Hypothalamus (tissue), 51 donors: ENCODE measurements at places on chromosomes 3 and 15.

GRCh38 chr3:192161661-192162060, 565.7 kb downstream of the FGF12 start:
- no peak for DNase-seq

GRCh38 chr3:188948281-188948996, 223.3 kb upstream of the TPRG1 start:
- DNase-seq: peak; percentile 17

- DNase-seq: no peak
Measured at GRCh38 chr3:48612309-48612708, 2.9 kb upstream of the UQCRC1 start.

- DNase-seq: no peak
Measured at GRCh38 chr3:12990781-12991480, 82.3 kb downstream of the IQSEC1 start.

- DNase-seq: no peak
Measured at GRCh38 chr3:114557791-114558190, 264.0 kb downstream of the TIGIT start.

GRCh38 chr3:79521221-79521848, 246.5 kb downstream of the ROBO1 start:
- DNase-seq: no peak

DNA sequence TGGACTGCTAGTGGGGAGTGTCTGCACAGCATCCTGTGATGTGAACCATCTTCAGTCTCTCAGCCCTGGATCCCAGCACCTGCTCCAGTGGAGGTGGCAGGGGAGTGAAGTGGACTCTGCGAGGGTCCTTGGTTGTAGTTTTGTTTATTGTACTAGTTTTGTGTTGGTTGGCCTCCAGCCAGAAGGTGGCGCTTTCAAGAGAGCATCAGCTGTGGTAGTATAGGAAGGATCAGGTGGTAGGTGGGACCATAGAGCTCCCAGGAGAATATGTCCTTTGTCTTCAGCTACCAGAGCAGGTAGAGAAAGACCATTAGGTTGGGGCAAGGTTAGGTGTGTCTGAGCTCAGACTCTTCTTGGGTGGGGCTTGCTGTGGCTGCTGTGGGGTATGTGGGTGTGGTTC, 20.9 kb downstream of the NEK11 start:
- no peak for DNase-seq

GRCh38 chr3:46856576-46857471, 6.4 kb downstream of the MYL3 start:
- no peak for DNase-seq

DNA sequence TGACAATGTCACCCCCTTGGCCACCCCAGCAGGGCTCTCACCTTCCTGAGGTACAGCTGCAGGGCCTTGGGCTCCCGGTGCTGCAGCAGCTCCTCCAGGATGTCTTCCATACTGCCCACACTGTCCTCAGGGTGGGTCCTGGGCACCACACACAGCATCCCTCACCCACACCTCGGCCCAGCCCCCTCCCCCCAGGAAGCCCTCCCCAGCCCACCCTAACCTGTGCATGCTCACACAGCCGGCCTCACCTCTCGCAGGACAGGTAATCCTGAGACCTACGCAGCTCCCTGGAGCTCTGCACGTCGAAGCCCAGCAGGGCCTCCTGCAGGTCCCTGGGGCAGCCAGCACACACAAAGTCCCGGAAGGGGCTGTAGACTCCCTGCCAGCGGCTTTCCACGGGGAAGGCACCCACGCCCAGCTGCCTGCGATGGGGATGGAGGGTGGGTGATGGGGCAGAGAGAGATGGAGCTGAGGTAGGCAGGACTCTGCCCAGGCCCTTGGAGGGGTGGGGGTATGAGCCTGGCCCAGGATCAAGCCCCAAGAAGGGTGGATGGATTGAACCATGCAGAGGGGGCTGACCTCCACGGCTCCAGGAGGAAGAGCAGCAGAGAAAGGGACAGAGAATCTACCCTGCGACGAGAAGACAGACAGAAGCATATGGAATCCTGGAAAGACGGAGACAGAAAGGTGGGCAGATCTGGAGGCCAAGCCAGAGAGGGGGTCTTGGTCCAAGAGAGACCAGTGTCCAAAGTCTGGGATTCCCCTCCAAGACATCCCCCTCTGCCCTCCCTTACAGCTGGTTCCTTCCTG, 16.7 kb downstream of the ALS2CL start:
- no peak for DNase-seq

DNA sequence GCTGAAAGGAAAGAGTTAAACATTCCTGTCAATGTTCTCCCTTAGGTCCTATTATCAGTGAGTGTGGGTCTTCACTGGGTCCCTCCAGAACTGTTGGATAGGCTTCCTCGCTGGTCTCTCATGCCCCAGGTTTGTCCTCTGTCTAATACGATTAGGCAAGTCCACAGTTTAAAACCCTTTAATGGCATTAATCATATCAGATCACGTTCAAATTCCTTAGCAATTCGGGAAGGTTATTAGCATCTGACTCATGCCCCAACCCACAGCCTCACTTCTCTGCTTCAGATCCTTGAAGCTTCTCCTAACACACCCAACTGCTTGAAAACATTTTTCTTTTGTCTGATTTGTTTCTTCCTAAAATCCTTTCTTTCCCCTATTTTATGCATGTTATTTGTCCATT, 224.3 kb upstream of the ATP10A start:
- no peak for DNase-seq

DNA sequence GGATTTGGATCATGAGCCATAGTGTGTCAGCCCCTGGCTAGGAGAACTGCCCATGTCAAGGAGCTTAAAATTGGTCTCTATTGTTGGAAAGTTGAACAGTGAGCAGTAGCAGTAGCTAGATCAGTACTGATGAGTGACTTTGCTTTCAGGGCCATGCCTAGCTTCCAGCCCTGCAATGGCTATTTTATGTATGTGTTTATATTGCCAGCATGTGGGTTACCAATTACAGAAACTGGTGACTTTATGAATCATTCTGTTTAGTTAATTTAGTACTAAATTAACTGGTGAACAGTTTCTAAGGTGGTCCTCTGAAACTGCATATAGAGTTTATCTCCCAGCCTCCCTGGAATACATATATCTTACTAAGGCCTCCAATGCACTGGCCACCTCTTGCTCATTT, 908.1 kb upstream of the ALCAM start:
- DNase-seq: no peak

DNA sequence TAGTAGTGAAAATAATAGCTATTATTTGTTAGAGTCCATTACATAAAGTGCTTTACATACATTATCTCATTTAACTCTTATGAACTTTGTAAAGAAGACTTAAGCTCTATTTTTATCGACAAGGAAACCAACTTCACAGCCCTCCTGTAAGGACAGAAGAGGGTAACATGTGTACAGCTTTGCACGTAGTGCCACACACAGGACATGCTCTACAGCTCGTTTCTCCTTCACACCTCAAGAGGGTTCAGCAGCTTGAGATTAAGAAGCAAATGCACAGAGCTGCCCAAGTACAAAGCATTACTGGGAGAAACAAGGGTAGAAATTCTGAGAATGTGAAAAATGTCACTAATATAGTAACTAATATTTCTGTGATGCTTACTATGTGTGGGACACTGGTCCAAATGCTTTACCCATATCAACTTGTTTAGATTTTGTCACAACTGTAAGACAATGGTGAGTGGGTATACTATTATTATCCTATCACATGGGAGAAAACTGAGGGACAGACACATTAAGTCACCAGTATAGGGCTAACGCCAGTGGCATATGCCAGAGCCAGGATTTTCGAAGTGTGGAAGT, 327.8 kb downstream of the CTNNB1 start:
- no peak for DNase-seq

DNA sequence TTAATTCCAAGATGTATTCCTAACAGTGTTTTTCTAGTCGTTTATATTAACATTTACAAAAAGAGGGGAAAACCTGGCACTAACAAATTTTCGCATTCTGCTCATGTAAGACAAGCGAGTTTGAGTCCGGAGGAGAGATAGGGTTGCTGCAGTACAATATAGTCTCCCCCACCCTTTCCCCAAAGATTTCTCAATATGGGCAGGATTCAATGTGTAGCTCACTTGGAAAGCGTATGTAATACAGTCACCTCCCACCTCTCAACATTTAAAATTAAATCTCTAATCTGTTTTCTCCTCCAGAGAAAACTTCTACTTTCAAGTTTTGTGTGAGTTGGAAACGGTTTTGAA, 57.9 kb downstream of the CMSS1 start:
- no peak for DNase-seq

DNA sequence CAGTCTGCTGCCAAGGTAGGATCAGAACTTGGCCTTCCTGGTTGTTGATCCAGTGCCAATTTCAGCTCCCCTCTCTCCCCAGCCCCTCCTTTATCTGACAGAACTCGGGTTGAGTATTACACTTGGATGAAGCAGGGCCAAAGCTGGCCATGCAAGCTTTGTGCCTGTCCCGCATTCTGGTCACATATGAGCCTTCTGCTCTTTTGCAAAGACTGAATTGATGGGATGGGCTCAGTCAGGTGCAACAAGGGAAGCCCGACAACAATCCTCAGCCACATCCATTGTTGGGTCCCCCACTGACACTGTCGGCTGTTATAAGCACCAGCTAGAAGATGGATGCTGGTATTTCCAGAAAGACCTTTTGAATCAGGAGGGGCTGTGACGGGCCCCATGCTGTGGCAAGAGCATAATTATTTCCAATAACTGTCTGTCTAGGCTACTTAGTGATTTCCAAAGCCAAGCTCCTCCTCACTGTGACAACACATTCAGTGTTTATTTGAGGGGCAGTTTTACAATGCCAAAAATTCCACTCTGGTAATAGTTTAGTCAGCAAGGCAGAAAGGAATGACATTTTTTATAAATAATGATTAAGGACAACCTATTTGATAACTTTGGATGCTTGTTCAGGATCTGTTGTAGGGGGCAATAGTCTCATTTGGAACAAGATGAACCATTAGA, 146.8 kb upstream of the FRMD4B start:
- no peak for DNase-seq

DNA sequence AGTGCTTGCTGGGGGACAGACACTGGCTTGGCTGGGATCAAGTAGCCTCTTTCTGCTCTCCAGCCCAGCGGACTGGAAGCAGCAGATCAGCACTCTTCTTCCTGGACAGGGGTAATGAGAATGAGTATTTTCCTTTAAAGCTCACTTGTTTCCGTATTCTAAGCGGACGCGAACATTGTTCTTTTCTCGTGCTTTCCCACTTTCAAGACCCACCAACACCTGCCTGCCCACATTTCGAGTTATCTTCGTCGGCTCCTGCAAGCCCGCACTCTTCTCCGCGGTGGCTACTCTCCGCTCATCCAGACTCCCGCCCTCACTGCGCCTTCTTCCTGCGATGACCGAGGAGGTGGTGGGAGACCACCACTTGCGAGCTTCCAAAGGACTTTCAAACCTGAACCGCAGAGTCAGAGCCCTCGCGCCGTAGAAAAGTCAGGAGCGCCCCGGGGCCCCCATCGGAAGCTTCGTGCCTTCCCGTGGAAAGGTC, 1.6 kb upstream of the PPM1L start:
- peak; percentile 65 for DNase-seq

GRCh38 chr3:54733106-54734006, 194.5 kb downstream of the LRTM1 start:
- no peak for DNase-seq

DNA sequence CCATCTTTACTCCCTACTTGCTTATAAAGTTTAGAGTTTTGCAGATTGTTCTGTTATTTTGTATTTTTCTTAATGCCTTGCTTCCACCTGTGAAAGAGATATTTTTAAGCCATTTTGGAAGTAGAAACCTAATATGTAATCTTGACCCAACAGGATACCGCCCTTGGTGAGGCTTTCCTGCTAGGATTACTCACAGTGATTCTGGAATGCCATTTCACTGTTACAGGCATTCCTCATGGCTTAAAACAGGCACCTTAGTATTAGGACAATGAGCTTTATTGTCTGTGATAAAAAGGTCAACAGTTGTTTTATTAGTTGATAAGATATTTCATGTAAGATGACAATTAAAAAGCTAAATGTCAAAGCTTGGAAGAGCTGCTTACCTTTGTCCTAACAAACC, 58.2 kb downstream of the PHLDB2 start:
- DNase-seq: no peak

GRCh38 chr3:186162221-186162620, 53.3 kb upstream of the ETV5 start:
- no peak for DNase-seq

DNA sequence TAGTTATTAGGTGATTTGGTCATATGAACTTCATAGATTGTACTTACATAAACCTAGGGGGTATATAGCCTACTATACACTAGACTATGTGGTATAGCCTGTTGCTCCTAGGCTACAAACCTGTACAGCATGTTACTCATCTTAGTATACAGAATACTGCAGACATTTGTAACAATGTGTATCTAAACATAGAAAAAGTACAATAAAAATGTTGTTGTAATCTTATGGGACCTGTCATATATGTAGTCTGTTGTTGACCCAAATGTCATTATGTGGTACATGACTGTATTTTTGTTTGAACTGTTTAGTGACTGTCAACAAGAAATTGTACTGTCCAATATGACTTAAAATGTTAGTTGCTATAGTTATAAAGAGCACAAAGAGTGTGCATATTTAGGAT, 69.8 kb downstream of the TCF12 start:
- no peak for DNase-seq

- DNase-seq: no peak
Measured at GRCh38 chr3:9715764-9716437, 12.3 kb downstream of the CPNE9 start.

- peak; percentile 59 for DNase-seq
Measured at GRCh38 chr15:69891070-69891536, 206.6 kb downstream of the TLE3 start.

DNA sequence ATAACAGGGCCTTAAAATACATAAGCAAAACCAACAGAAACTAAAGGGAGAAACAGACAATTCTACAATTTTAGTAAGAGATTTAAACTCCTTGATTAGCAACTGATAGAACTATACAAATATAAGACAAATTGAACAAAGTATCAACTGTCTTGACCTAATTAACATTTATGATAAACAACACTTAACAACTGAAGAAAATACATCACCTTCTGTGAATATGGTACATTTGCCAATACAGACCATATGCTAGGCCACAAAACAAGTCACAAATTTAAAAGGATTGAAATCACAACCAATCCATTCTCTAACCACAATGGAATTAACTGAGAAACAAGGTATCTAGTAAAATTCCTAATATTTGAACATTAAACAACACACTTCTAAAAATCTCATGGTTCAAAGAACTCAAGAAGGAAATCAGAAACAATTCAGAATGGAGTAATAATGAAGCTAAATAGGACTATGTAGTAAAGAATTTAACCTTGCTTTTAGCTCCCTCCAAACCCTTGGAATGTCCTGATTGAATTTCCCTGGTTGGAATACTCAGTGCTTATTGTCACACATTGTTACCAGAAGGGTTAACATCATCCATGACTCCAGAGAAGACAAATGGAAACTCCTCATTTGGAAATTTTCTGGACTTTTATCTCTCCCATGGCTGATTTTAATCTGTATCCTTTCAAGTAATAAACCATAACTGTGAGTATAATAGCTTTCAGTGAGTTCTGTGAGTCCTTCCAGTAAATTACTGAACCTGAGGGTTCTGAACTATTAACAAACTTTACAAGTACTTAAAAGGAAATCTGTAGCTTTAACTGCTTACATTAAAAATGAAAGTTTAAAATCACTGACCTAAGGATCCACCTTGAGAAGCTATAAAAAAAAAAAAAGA, 88.8 kb downstream of the DLG1 start:
- DNase-seq: no peak
